ENCODE measurements at places on chromosomes 3 and 15.

- DNase-seq: no peak
Measured at GRCh38 chr15:84747416-84748273, 747 bp upstream of the ZNF592 start.

DNA sequence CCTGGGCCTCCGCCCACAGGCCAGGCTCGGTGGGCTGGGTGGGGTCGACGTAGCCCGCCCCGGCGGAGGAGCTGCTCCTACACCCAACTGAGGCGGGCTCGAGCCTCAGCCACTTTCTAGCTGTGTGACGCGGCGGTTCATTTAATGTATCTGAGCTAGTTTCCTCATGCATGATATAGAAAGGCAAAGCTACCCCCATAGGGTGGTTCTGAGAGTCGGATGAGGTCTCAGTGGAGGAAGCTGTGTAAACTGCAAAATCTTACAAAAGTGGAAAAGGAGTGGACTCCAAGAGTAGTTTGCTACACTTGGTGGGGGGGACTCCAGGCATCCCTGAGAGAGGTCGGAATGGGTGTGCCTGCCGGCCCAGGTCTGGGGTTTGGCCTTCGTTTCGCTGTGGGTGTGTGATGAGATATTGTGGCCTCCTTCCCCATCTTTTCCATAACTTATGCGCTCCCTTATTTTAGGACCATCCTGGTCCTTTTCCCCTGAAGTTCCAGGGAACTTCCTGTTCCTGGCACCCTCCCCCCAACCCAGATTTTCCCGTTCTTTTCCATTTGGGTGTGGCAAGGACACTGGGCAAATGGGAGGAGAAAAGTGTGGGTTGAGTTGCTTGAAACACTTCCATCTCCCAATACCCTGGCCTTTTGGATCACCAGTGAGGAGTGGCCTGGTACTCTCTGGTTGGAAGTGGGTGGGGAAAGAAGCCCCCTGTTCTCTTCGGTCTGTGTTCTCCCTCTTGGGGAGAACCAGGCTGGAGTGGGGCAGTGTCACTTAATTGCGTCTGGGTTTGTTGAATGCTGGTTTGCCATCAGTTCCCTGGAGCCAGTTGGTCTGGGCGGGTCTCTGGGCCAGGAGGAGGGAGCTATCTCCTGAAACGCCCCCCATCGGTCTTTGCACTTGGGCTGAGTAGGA lies 1.1 kb downstream of the PDIA5 start:
- DNase-seq: no peak

- no peak for DNase-seq
Measured at GRCh38 chr15:48680841-48681240, 35.3 kb upstream of the FBN1 start.

- DNase-seq: no peak
Measured at GRCh38 chr3:76765511-76765910, 274.4 kb upstream of the ROBO2 start.

GRCh38 chr3:877001-877400 lies 215.8 kb upstream of the CNTN6 start:
- no peak for DNase-seq

All from stimulated activated CD8-positive, alpha-beta memory T cell treated with anti-CD3 and anti-CD28 coated beads, Interleukin-2, amount 100 ng/mL, for 48 hours (primary cell).